ENCODE measurements at places on chromosomes 5 and 9. TPM values are rescaled to one million over a fixed set of nuclear protein-coding genes. Genes with fewer than 3 reads are reported as not detected.

Gene CARD9
- 0.34 TPM for total RNA-seq

Gene ENHO
- total RNA-seq, result not detected

Gene PJA2
- 79.0 TPM for total RNA-seq

Gene DOLK
- total RNA-seq, result 45.6 TPM

Gene LEAP2
- 0.17 TPM for total RNA-seq

Gene PKD2L2
- total RNA-seq, result not detected

Gene AGXT2
- total RNA-seq, result not detected

Gene ANKRD34B
- not detected for total RNA-seq

Gene PCDHGB2
- total RNA-seq, result 0.51 TPM

Gene FSTL4
- total RNA-seq, result 0.09 TPM

Gene WDR31
- total RNA-seq, result 0.17 TPM

Gene SLC27A4
- 34.5 TPM for total RNA-seq

Data from dermis blood vessel endothelial cell (primary cell).